ENCODE measurements at places on chromosomes 16 and 17.

- DNase-seq, result no peak
Measured at GRCh38 chr17:38402897-38403296, 25.4 kb upstream of the ARHGAP23 start.

GRCh38 chr16:51922476-51922875 is 624.5 kb downstream of the TOX3 start:
- no peak for DNase-seq

DNA sequence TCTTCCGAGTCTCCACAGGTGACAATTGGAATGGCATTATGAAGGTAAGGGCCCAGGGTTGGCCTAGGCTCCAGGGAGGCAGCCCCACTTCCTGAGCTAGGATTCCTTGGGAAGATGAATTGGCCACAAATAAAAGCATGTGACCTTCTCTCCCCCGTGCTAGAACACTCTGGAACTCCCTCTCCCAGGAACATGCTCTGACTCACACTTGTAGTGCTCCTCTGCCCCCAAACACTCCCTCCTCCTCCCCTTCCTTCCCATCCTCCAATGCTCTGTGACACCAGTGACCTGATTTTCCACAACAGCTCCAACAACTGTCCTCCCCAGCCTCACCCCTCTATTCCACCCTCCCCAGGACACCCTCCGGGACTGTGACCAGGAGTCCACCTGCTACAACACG is 16.4 kb upstream of the ABCC3 start:
- peak; percentile 47 for DNase-seq

GRCh38 chr17:33750943-33751701 is 458.0 kb upstream of the ASIC2 start:
- DNase-seq, result peak; percentile 60

- DNase-seq, result peak; percentile 28
Measured at GRCh38 chr16:4345836-4346781, 5.0 kb downstream of the PAM16 start.

DNA sequence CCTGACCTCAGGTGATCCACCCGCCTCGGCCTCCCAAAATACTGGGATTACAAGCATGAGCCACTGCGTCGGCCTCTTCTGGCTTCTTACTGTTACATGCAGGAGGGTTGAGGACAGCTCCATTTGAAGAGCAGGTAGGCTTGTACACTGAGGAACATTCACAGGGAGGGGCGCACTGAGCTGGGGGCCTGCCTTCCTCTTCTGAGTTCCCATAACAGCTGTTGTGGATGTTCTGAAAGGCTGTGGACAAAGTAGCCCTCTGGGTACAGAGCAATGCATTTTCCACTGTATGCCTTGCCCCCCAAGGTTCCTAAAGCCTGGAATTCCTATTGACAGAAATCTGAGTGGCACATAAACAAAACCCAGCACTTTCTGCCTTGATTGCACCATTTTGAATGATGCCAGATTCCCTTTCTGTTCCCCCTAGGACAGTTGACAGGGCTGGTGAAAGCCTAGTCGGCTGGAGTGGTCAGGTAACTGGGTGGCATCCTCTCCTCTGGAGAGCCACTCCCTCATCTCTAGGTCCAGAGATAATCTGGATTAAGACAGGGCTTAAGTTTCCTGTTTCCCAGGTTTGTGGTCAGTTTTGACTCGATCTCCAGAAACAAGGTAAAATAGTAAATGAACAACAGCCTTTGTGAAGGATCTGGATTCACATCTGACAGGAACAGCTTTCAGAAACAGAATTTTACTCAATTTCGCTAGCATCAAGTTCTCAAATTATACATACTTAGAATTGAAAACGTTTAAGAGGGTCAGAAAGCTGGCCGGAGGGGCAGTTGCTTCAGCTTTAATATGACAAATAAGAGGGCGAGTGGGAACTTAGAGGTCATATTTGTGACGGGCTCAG is 1.3 kb upstream of the CDK5R1 start:
- DNase-seq, result no peak

DNA sequence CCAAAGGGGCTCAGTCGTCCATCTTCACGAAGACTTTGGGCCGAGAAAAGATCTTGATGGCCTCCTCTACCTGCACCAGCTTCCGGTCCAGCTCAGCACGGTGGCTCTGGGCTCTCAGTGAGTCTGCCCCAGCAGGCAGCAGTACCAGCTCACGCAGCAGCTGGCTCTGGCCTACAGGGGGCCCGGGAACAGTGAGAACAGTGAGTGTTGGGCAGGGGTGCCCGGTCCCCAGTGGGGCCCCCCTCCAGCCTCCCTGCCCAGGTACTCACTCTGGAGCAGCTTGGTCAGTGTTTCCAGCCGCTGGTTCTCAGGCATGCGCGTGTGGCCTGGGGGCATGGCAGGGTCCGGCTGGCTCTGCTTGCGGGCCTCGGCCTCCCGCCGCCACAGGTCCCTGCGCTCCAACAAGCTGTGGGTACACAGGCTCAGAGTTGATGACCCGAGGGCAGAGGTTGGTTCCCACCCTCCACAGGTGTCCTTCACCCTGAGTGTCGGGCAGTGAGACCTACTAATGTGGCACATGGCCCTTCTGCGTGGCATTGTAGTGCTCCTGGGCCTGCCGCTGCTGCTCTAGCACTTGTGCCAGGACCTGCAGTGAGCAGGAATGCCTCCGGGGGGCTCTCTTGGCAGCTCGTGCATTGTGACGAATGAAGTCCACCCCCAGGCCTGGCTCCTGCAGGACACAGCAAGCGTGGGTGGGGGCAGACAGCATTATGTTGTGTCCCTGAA is 2.6 kb downstream of the PARD6A start:
- DNase-seq, result no peak

GRCh38 chr16:77805398-77805797 is 17.0 kb downstream of the VAT1L start:
- no peak for DNase-seq

- peak; percentile 13 for DNase-seq
Measured at GRCh38 chr17:78000341-78000740, 41.8 kb downstream of the TNRC6C start.

GRCh38 chr16:66289051-66289680 is 77.3 kb upstream of the CDH5 start:
- no peak for DNase-seq

DNA sequence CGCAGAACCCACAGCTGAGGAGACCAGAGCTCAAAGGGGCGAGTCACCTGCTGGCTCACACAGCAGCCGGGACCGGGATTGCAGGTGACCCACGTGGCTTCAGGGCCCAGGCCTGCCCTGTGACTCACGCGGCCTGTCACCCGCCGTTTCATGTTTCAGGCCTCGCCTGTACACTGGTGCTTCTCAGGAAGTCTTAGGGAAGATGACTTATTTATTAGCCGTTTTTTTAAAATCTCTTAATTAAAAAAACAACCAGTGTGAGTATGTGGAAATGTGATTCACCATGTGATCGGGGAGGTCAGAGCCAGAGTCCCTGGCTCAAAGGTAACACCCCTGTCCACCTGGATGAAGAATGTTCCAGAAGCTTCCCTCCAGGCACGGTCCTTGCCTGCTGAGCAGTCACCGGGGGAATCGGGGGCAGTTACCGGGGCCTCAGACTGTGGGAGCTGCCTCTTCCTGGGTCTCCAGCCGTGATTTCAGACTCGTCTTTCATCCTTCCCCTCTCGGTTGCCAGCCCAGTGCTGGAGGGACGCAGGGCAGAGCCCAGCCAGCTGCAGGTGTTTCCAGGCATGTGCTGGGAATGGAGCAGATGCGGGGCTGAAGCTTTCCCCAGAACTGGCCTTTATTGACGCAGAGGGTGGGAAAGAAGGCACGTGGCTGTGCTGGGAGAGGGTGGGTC is 49.3 kb downstream of the CMIP start:
- DNase-seq, result peak; percentile 73

DNA sequence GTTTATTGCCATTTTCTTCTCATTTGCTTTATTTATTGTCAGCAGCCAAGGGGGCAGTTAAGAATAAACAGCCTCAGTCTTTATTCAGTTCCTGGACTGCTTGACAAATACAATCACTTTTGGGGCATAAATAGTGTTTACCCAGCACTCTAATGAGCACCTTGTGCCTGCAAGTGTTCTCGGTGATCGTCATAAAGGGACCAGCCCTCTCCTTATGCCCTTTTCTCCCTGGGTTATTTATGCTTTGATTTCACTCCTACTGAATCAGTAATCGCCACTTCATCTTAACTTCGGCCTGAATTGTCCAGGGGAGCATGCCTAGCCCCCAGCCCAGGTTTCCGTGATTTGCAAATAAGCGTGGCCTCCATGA is 55.7 kb upstream of the CACNG5 start:
- DNase-seq, result no peak

DNA sequence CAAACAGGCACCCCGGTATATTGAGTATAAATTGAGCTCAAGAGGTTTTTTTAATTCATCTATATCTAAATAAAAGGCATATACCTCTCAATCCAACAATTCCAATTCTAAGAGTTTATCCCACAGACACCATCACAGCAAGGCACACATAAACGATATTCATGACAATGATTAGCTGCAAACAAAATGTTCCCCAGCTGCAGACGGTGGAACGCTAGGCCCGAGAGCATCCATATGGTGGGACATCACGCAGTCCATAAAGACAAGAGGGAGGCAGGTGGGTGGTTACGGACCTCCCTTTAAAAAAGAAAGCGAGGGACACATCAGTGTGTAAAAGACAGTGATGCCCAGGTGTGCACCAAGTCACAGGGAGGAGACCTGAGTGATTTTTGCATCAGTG is 28.1 kb downstream of the MEAK7 start:
- no peak for DNase-seq

GRCh38 chr17:60403523-60403810 is 11.5 kb upstream of the USP32 start:
- DNase-seq, result no peak

- DNase-seq, result peak; percentile 7
Measured at GRCh38 chr17:51869387-51869786, 289.1 kb downstream of the CA10 start.

DNA sequence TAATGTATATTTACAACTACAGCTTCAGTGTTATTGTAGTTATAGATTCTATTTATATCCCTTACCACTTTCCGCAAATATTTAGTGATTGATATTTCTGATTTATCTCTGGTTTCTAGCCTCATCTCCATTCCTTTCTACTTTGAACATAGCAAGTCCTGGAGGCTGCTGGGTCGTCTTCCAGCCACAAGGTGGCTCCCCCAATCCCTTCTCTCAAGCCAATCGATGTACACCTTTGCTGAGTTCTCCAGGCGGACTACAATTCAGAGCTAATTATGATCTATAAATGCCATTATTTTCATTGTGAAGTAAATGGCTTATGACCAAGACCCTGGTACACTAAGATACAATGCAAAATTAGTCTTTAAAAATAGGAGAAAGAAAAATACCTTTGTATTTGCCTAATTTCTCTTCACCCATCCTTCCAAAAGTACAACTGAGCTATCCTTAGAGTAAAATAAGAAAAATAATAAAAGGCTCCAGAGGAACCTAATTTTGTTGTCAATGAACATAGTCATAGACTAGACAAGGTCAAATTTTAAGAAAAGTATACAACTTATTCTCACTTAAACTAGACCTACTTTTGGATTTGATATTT is 122.1 kb downstream of the SKAP1 start:
- DNase-seq, result peak; percentile 71

- DNase-seq, result no peak
Measured at GRCh38 chr17:305090-305976, 47.3 kb downstream of the RPH3AL start.

DNA sequence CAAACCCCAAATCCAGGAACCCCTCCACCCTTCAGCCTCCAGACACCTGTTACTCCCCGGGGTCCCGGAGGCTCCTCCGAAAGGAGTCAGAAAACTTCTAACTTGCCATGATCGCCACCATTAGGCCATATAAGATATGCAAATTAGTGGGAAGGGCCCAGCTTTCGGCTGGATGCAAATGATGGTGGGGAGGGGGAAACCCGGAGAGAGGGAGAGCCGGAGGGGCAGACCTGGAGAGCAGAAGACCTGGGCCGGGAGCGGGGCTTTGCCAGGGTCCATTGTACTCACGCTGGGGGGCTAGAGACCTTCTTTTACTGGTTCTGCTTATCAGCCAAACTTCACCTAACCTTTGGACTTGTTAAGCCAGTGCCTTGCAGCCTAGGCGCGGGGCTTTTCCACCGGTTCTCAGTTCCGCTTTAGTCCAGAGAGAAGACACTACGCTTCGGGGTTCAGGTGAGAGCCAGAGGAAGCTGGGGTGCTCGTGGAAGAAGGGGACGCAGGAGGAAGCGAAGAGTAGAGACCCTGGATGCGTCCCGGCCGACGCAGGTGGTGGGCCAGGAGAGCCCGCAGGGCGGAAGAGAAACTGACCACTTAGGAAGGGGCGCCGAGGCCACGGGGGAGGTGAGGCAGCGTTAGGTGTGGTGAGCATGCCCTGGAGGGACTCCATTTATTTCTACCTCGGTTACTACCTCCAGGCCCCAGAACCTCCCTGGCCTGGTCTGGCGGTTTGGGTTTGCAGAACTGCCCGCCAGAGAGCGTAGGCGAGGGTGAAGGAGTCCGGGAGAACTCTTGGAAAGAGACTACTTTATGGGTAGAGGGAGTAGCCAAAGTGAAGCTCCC is at the start of gene HNF1B:
Gene HNF1B, minus strand, starts transcription at position 99 of the 840 bp plus-strand sequence. CDS start 175 bp downstream, outside the sequence.
- no peak for DNase-seq

DNA sequence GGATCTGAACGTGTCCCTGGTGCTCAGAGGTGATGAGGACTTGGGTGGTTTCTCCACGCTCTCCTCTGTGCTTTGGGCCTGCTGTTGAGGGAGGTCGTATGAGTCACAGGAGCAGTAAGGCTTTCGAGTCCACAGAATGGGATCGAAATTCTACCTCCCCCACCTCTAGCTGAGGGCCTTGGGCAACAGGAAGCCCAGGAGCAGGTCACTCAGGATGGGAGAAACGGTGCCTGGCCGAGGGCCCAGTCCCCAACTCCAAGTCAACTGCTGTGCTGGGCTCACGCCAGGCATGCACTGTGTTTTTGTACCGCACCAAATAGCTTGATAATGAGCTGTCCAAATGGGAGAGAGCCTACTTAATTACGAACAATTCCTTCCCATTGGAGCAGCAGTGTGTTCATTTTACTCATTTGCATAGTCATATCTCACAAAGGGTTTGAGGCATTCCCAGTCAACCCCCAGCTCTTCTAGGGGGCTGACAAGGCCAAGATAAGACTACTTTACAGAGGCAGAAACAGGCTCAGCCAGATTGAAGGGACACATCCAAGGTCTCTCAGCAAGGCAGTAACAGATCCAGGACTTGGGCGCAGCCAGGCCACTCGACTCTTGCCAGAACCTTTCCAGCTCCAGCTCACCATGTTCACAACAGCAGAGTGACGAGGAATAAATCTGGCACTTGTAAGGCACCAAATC is 53.6 kb downstream of the WNT3 start:
- peak; percentile 75 for DNase-seq

- no peak for DNase-seq
Measured at GRCh38 chr16:49488740-49489525, 115.3 kb downstream of the C16orf78 start.

DNA sequence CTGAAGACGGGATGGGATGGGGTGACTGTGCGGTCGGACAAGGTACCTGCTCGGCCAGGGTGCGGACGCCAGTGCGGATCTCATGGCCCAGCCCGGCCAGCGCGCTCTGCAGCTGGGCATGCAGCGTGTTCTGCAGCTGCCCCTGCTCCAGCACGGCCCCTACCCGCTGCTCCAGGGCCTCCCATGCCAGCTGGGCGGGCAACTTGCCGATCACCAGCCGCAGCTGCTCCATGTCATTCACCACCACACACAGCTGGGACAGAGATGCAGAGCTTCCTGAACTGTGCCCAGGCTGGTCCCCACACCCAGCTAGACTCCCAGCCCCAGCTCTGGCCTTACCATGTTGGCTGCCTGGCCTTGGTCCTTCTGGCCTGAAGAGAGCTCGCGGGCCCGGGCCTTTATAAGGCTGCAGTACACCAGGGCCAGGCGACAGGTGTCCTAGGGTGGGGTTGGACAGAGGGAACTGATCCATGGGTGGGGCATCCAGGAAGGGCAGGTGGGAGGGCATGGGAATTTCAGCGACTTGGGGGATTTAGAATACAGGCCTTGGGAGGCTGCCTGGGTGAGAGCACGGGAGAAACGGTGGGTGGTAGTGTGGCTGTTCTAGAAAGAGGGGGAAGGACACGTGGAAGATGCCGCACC is 9.8 kb downstream of the UNC13D start:
- no peak for DNase-seq

Data from fibroblast of villous mesenchyme (primary cell).